ENCODE measurements at places on chromosomes 6 and 20.

DNA sequence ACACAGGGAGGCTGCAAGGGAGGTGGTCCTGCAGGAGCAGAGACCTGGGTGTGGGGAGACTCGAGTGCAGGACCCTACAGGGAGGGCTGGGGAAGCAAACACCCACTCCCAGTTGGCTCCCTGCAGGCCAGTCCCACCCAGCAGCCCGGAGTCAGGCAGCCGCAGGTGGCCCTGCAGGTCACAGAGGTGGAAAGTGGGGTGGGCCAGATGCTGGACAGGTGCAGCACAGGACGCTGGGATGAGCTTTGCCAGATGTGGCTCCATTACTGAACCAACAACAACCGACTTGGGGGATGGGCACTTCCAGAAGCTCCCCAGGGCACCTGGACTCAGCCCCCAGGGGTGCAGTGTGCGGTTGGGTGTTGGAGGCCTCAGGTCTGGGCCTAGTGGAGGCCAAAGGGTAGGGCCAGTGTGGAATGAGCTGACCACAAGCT, 26.6 kb upstream of the MYT1 start:
- DNase-seq, result no peak

GRCh38 chr6:18155864-18156421, 721 bp downstream of the KDM1B start:
- peak; percentile 91 for DNase-seq

GRCh38 chr6:16594849-16595248, 166.4 kb downstream of the ATXN1 start:
- DNase-seq, result peak; percentile 40

GRCh38 chr6:6152060-6152459, 145.3 kb upstream of the NRN1 start:
- no peak for DNase-seq

DNA sequence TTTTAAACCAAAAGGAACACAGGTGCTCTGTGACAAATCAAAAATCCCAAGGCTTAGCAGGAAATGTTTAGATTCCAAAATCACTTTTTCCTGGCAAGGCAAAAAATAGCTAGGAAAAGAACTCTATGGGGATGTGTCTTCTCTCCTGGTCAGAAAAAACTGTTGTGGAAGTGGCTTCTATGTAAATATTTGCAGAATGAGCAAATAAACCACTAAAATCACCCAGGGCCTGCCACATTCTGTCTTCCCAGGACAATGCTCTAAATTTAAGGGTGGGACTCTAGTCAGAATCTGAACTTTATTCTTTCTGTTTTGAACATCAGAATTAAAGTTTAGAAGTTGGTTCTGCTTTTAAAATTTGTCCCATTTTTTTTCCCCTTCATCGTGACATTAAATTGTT, 29.3 kb downstream of the GCM1 start:
- DNase-seq, result no peak

DNA sequence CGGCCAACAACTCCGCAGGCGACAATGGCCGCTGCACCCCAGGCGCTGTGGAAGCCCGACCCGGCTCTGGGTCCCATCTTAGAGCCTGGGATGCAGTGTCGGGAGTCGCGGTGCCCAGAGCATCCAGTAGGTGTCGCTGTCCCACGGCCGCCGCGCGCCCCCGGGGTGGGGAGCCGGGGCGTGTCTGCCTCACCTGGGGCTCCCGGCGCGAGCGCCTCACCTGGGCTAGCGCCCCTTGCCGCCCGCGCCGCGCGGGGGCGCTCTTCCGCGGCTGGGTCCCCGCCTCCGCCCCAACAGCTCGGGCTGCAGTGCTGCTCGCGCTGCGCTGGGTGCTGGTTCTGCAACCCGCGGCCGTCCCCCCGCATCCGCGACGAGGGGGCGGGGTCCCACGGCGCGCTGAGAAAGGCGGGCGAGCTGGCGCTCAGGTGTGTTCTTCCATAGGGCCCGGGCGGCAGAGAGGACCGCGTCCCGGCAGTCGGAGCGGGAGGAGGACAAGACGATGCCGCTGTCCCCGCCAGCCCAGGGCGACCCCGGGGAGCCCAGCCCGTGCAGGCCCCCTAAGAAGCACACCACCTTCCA, at the start of gene CRYBG1:
TSS of gene CRYBG1 (plus strand) at position 308 of the 579 bp plus-strand sequence. CDS start at position 500, 192 bp downstream.
- DNase-seq, result no peak

- DNase-seq, result no peak
Measured at GRCh38 chr6:124924333-124924759, 37.9 kb upstream of the RNF217 start.

GRCh38 chr20:2234598-2235191, 61.1 kb upstream of the TGM3 start:
- no peak for DNase-seq

DNA sequence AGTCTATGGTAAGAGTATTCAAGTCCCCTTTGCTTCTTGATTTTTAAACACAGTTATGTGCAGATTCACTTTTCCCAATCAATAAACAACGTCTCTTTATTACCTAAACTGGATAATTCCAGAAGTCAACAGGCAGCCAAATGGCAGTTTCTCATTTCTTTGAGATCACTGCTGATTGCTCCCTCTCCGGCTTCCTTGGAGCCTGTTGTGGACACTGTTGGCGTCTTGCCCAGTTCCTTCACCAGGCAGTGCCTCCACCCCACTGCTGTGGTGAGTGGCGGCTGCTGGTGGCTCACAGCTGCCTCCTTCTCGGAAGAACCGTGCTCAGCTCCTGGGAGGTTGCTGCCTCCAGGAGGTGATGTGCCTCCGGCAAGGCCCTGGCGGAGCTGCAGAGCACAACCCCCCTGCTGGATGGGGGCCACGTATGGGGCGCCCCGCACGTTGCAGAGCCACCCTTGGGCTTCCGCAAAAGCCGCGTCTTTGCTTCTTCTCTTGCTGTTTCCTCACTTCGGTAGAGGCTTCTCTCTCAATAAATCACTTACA, 105.1 kb upstream of the CNKSR3 start:
- DNase-seq, result no peak

GRCh38 chr6:116485559-116486184, 24.5 kb downstream of the CALHM6 start:
- no peak for DNase-seq

GRCh38 chr20:9493803-9494202, 20.6 kb upstream of the LAMP5 start:
- no peak for DNase-seq

GRCh38 chr6:137465378-137466009, 28.7 kb downstream of the OLIG3 start:
- DNase-seq, result no peak

DNA sequence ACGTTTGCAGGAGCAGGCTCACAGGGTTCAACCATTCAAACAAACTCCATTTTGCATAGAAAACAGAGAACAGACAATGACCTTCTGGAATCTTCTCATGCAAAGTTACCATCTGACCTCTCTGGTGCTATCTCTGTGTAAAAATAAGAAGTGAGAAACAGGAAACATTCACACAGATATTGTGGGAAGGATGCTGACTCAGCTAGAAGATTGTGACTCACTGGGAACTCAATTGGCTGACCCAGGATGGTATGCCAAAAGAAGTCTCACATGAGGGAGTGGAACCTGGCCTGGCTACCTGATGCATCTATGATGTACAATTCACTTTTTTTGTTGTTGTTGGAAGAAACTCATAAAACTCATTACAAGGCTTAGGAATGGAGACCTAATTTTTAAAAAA, 61.1 kb upstream of the TBX18 start:
- no peak for DNase-seq

- no peak for DNase-seq
Measured at GRCh38 chr20:43948455-43948854, 33.8 kb downstream of the TOX2 start.

GRCh38 chr6:110334423-110335180, 23.5 kb downstream of the METTL24 start:
- DNase-seq, result no peak

- peak; percentile 37 for DNase-seq
Measured at GRCh38 chr20:33689973-33690372, 3.8 kb upstream of the E2F1 start.

DNA sequence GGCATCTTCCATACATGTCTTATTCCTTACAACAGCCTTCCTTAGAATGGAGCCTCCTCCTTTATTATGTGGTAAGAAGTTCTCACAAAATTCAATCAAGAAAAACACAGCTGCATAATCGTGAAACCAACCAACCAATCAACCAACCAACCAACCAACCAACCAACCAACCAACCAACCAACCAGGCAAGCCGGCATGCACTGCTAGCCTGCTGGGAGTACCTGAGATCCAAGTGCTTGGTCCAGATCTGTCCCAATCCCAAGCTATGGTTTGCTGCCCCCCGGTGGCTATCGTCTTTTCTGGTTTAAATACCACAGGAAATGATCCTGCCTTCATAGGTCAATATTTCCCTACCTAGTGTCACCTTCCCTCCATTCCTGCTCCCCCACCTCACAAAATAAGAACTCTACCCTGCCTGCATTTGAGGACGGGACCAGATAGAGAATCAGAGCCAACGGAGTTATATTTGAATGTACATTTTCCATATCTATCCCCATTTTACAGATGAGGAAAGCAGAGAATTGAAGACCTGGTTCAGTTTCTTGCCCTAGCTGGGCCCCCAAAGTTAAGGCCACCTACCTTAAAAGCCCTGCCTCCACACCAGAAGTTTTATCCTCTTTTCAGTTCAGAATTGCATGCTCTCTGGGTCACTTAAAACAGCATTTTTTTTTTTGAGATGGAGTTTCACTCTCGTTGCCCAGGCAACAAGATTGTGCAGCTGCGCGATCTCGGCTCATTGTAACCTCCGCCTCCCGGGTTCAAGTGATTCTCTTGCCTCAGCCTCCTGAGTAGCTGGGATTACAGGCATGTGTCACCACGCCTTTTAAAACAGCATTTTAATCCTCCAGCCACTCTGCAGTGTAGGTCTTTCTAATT, 27.1 kb downstream of the RAB44 start:
- DNase-seq, result peak; percentile 48

GRCh38 chr20:40813029-40813431, 124.0 kb upstream of the MAFB start:
- no peak for DNase-seq

GRCh38 chr6:148750838-148751792, 4.3 kb downstream of the UST start:
- no peak for DNase-seq

GRCh38 chr20:6333110-6333509, 210.3 kb upstream of the FERMT1 start:
- no peak for DNase-seq

GRCh38 chr6:28675600-28675999, 149.9 kb downstream of the GPX5 start:
- DNase-seq, result no peak

DNA sequence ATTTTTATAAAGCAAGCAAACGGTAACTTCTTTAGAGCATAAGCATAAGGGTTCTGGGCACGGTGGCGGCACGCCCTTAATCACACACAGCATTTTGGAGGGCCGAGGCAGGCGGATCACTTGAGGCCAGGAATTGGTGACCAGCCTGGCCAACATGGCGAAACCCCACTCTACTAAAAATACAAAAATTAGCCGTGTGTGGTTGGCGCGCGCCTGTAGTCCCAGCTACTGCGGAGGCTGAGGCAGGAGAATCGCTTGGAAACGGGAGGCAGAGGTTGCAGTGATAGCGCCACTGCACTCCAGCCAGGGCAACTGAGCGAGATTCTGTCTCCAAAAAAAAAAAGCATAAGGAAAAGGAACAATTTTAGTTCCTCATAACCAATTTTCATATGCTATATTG, 2.6 kb downstream of the SENP6 start:
- DNase-seq, result no peak

DNA sequence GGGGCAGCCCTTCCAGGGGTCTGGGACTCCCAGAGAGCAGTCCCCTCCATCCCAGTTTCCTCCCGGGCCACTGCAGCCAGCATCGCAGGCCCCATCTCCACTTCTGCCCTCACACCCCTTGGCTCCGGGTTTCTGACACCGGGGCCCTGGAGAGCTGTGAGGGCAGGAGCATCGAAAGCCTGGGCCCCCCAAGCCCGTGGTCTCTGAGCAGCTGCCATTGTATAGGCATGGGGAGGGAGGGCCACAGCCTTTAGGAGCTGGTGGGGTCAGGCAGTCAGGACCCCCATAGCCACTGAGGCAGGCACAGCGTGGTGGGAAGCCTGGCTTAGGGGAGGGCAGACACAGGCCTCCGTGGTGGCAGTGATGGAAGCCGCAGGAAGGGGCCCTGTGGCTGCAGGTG, 9.7 kb upstream of the GPSM3 start:
- DNase-seq, result no peak

- DNase-seq, result no peak
Measured at GRCh38 chr20:29119141-29119540, 2138.3 kb upstream of the DEFB115 start.

DNA sequence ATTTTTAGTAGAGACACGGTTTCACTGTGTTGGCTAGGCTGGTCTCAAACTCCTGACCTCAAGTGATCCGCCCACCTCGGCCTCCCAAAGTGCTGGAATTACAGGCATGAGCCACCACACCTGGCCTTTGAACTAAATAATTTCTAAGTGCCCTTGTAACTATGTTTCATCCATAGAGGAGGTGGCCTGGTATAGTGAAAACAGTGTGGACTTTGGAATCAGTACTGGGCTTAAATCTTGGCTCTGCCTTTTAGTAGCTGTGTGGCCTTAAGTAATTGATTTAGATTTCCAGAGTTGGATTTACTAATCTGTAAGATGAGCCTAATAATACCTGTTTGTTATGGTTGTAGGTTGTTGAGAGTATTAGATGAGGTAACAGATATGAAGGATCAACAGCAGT, 14.2 kb upstream of the TGM3 start:
- no peak for DNase-seq

GRCh38 chr20:60170116-60170515, 211.9 kb downstream of the CDH26 start:
- peak; percentile 2 for DNase-seq

GRCh38 chr6:33490198-33490597, 35.8 kb downstream of the ZBTB9 start:
- DNase-seq, result no peak

DNA sequence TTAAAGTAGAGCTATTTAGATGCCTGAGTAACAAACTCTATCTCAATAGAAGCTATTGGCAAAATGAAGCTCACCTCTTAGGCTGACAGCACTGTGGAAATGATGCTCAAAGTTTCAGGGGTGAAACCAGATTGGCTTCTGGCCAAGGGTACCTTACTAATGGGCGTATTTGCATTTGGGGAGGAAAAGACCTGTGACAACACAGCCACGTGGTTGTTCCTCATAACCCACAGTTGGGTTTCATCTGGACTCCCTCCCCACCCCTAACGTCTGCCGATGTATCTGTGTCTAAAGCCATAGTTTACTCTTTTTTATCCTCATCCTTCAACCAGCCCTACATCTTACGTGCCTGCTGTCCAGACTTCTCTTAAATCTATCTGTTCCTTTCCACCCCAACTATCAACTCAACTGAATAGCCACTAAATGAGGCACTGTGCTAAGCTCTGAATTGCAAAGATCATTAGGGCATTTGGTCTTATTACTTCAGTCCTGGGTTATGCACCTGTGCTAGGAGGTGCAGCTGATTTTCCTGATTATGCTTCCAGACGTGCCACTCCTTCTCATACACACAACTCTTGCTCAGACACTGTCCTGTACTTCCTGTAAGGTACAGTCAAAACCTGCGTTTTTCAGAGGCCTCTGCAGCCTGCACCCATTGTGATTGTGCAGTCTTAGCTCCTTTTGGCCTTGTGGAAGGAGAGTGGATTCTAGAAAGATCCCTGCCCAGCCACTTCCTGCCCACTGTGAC, 80.6 kb upstream of the ARMC2 start:
- no peak for DNase-seq
